ENCODE measurements at places on chromosomes 7 and 10.

DNA sequence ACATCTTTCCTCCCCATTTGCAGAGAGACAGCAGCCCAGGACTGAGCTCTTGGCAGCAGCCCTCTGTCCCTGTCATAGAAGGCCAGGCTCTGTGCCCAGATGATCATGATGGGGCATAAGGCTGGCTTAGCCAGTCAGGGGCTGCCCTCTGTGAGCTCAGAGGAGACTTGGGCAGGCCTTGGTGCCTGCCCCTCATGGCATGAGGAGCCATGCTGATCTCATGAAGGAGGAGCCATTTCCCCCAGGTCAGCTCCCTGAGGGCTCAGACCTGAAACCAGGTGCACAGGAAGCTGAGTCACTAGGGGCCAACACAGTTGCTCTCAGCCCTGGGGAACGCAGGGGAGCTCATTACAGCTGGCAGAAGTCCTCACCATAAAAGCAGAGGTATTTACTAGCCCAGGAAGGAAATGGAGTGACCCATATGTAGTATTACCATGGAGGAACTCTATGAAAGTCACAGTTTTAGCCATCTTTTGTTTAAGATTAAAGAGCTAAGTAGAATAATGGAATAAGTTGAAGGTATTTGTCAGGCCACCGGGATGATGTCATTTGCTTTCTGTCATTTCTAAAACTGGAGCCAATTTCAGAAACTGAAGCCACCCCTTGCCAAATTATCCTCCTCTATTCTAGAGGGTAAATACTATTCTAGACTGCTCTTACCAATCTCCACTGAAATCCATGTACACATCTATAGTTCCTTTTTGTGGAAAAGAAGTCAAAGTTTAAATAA is 362.4 kb upstream of the ZNF32 start:
- no peak for DNase-seq

DNA sequence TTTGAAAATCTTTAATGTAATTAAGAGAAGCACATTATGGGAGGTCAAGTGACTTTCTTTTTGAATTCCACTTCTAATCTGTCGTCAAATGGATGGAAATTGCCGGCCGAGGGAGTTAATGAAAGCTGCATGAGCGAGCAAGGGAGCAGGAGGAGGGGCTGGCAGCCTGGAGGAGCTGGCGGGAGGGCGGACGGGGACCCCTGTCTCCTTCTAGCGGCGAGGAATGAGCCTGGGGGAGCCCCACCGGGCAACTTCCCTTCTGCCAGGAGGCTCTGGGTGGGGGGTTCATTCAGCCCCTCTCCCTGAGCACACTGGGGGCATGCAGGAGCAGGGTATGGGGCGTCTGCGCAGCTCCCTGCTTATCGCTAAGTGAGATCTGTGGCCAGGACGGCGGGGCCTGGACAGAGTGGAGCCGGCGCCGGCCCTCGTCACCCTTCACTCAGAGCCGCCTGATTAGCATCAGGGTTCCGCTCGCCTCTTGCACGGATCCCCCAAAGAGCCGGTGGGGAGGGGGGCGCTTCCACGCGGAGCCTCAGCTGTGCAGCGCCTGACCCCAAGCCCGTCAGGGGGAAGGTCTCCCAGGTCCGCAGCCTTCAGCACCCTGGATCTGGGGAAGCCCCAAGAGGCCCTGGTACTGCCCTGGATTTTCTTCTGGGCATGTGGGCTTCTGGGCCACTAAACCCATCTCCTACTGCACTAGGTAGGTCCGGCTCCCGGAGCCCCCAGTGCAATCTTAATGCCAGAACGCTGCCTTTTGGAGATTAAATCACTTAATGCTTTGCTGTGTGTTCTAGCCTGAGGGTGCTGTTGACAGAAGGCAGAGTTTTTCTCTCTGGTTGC is 680.8 kb downstream of the LRMDA start:
- no peak for DNase-seq

DNA sequence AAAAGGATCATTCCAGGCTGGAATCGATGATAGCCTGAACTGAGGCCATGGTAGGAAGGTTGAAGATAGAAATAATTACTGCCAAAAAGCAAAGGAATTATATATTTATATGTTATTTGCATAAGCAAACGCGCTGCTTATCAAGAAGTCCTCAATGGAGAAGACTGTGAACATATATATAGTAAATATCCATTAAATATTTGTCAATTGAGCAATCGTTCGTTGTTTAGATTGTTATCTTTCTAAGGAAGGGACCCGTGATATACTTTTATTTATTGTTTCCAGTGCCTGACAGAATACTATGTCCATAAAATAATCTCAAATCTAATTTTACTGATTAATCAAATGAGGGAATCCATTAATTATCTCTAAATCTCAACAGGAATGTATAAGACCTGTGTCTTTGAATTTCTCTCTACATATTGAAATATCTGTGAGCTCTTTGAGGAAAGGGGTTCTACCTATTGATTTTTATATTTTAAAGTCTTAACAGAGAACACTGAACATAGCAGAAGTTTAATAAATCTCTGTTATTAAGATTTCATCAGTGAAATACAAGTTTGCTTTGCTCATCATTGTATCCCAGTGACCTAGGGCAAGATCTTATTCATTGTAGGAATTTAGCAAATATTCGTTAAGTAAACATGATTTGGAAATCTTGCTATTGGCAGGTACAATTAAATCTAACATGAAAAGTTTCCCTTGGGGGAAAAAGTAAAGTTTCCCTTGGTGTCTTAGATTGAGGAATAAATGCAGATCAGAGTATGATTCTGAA is 12.0 kb upstream of the HERC4 start:
- DNase-seq: no peak

DNA sequence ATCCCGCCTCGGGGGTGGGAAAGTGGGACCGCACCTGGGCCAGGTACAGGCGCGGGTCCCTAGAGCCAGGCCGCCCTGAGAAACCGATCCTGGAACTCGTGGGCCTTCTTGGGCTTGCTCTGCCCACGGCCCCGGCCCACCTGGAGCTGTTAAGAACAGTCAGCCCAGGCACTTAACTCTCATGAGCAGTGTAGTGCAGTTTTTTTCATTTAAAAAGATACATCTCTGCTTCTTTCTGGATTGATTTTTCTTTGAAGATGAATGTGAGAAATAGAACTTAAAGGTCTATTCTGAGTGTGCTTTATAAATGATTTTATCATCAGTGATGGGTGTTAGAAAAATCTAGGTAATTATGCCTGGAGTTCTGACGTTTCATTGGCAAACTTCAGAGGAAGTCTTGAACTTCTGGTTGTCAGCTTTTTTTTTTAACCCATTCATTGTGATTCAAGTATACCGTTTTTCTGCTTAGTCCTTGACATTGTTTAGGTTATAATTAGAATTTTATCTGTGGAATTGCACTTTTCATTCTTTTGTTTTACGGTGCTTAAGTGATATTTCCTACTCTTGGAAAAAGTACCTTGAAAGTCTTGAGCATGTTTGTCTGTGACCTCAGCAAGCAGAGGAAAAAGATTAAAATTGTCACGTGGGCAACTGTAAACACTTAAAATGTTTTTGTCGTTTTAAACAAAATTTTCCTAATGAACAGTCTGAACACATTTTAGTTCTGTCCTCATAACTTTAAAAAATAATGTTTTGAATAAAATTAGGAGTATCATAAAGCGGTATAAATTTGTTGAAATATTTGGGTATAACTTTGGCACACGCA is 906 bp downstream of the CDK1 start:
- DNase-seq: no peak

- no peak for DNase-seq
These were observed 69.1 kb downstream of the NKX6-2 start for GRCh38 chr10:132716691-132717490.

DNA sequence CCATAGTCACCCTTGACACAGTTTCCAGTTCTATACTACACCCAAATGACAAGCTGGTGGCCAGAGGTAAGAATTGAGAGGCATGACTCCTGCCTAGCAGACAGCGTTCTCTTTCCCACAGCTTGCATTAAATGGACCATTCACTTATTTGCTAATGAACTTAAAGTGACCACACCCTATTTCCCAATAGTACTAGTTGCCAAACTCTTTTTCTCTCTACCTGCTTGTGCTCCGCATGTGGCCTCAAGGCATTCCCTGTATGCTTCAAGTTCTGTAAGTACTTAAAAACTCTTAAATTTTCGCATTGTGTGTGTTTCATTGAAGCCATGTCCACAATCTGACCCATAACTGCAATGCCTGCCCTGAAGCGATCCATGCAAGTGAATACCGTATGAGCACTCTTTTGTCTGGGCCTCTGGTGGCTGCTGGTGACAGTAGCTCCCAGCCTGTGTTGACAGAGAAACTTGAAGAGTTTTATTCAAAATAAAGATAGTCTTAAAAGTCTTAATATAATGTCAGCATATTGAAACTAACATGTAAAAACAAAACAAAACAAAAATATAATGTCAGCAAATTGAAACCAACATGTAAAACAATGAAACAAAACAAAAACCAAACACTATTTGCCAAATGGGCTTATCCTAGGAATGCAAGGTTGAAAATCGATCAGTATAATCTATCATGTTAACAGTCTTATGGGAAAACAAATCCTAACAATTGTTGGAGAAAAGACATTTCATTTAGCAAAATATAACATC is 73.6 kb downstream of the CCSER2 start:
- DNase-seq: no peak

- no peak for DNase-seq
These were observed 46.0 kb upstream of the OPTN start for GRCh38 chr10:13053794-13054462.

DNA sequence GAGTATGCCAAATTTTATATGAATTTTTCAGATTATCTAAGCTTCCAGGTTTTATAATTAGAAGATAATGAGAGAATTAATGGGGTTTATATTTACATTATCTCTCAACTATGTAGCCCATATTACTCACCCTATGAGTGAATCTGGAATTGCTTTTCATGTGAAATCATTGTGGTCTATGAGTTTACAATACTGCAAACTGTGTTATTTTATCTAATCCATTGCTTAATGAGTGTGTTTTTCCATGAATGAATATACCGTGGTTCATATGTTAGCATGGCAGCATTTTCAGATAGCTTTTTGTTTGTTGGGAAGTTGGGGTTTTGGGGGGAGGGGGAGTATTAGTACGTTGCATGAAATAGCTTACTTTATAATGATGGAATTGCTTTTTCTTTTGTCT is 44.5 kb downstream of the FGFBP3 start:
- DNase-seq: no peak

- peak; percentile 84 for DNase-seq
These were observed 639.0 kb downstream of the IPMK start for GRCh38 chr10:57628592-57629284.

GRCh38 chr10:86451604-86451960 is 70.0 kb downstream of the WAPL start:
- peak; percentile 36 for DNase-seq

DNA sequence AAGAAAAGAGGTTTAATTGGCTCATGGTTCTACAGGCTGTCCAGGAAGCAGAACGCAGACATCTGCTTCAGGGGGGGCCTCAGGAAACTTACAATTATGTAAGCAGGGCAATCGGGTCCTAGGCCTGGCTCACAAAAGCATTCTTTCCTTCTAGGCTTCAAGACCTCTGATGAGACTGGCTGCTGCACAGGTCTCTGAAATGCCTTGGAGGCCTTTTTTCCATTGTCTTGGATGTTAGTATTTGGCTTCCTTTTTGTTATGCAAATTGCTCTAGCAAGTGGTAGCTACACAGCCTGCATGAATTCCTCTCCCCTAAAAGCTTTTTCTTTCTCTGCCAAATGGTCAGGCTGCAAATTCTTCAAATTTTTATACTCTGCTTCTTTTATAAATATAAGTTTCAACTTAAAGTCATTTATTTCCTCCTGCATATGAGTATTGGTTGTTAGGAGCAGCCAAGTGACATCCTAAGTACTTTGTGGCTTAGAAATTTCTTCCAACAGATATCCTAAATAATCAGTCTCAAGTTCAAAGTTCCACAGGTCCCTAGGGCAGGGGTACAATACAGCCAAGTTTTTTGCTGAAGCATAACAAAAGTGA is 83.1 kb upstream of the SEMA3A start:
- DNase-seq: no peak

DNA sequence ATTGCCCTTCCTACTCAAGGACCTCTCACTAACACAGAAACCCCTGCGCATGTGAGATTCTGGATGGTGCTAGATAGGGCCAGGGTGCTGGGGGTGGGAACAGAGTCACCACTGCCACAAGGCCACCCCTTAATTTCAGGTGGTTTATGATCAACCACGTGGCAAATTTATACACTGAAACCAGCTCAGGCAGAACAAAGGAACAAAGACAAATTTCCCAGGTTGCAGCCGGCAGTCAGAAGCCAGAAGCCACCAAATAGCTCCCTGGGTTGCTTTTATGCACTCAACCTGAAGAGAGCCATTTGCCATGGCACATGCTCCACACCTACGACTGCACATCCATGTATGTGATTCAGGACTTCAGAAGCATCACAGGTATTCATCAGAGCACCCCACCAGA is 2.5 kb downstream of the VOPP1 start:
- DNase-seq: no peak

GRCh38 chr10:99449023-99449422 is 18.6 kb upstream of the GOT1 start:
- no peak for DNase-seq

DNA sequence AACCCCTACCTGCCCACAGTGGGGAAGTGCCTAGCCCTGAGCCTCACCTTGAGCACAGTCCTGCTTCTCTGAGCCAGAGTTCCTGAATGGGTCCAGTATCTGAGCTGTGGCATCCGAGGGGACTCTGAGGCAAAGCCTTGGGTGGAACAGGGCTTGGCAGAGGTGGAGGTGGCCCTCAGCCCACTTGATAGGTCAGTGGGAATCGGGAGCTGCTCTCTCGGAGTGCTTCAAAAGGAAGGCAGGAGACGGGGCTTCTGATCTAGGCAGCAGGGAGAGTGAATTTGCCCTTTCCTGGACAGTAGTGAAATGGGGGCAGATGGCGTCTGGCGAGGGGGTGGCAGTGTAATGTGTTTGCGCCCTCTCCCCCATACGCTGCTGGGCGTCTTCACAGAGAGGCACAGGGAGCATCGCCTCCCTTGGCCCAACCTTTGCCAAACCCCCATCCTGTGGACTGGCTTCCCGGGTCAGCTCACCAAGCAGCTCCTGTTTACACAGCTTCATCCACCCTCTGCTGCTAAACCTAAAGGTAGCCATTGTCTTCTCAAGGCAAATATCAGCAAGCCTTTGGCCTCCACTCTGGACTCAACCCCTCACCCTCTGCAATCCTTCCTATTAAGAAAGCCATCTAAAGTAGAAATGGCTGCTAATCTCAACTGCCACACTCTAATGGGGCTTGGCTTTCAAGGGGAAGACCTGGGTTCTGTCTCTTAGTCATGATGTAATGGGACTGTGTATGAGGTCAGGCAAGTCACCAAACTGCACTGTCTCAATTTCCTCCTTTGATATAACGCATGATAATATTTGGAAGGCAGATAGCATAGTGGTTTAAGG is 21.1 kb upstream of the VDAC2 start:
- no peak for DNase-seq

DNA sequence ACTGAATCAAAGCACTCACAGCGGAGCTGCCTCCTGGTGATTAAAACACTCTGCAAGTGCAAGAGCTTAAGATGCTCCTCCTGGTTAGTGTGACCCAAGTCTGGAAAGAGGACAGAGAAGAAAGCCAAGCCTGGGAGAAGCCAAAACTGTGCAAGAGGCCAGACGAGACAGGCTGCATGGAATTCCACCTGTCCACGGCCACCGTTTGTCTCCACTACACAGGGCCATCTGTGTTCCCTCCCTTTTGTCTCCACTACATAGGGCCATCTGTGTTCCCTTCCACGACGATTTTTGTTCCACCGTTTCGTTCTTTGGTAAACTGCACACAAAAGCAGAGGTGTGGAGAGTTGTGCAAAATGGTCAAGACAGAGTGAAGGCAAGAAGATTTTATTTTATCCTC is 233.0 kb downstream of the DIP2C start:
- DNase-seq: no peak
